Heart right ventricle (tissue), 16 donors: ENCODE measurements at places on chromosomes 2 and 18. TPM values are rescaled to one million over a fixed set of nuclear protein-coding genes. Genes with fewer than 3 reads are reported as not detected.

BCL11A gene
- total RNA-seq: 23.6 TPM

RSAD2 gene
- total RNA-seq: 4.6 TPM

ARMC9 gene
- total RNA-seq: 2.1 TPM

CAPN14 gene
- 0.42 TPM for total RNA-seq

GRCh38 chr2:235910067-235910466, 258.1 kb downstream of the GBX2 start:
- no peak for DNase-seq

DNA sequence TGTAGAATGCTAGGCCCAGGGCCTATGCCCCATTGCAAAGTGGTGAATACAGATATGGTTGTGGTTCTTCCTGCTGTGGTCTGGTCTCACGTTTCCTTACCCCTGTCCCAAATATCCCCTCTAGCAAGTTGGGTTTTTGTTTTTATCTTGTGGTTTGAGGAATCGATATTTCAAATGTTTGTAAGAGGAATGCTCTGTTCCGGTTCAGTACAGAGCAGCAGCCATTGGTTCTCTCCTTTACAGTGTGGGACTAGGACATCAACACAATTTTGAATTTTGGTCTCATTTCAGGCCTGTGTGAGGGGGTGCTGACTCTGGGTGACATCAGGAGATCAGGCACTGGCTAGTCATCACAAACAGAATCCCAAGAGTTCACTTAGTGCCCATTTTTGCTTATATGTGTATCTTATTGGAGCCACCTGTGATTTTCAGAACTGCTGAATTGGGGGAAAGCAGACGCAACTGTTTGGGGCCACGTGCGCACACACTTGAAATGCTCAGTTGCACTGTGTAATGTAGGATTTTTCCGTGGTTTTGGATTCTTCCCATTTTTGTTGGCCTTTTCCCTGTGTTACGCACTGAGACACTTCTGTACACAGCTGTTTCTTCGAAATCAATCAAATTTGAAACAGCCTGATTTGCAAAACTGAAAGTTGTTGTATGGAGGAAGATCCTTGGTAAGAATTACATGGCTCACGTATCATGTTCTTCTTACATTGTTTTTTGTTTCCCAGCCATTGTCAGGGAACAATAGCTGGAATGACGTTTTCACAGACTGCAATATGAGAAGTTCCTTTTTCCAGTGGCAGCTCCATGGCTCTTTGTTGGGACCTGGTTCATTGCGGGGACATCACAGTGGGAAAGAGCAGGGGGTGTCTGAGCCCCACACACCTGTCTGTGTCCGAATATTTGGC, 8.6 kb downstream of the SH3BP4 start:
- DNase-seq: no peak
